ENCODE measurements at places on chromosomes 2 and 18. TPM values are rescaled to one million over a fixed set of nuclear protein-coding genes. Genes with fewer than 3 reads are reported as not detected.

RAMP1 gene
- total RNA-seq = 93.4 TPM

TMEM163 gene
- not detected for total RNA-seq

SMYD1 gene
- total RNA-seq = not detected

DNA sequence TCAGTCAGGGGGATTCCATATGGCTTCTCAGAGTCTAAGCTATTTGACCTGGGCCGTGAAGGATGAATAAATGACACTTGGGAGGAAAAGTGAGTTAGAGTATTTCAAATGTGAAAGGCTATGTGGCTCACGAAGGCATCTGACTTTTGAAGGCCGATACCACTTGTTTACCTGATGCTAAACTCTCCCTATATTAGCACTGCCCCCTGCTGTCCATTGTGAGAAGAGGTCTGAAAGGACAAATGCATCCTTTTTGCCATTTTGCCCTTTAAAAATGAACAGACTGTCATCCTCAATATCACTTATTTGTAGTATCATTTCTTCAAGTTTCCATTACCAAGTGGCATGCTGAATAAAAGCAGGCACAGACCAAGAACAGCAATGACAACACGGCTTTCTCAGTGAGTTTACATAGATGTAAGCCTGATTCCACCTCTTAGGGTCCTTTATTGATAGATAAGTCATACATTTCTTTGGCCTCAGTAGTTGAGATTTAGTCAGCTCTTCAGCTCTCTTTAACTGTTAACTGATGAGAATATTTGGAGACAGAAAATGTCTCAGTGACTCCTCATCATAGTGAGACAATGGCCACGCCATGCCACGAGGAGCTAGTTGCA, 40.1 kb downstream of the DOCK10 start:
- DNase-seq = no peak

DUSP2 gene
- total RNA-seq = 0.78 TPM

- no peak for DNase-seq
These were observed 178.2 kb downstream of the PLCL1 start for GRCh38 chr2:197982565-197982964.

DNA sequence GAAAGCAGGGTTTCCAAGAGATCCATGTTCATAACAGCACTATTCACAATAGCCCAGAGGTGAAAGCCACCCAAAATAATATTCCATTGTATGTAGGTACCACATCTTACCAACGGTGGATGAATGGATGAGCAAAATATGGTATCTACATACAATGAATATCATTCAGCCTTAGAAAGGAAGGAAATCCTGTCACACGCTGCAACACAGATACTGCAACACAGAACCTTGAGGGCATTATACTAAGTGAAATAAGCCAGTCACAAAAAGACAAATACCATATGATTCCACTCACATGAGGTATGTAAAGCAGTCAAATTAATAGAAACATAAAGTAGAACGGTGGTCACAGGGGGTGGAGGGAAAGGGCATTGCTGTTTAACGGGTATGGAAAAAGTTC, 155.7 kb downstream of the DTNB start:
- DNase-seq = no peak

DNA sequence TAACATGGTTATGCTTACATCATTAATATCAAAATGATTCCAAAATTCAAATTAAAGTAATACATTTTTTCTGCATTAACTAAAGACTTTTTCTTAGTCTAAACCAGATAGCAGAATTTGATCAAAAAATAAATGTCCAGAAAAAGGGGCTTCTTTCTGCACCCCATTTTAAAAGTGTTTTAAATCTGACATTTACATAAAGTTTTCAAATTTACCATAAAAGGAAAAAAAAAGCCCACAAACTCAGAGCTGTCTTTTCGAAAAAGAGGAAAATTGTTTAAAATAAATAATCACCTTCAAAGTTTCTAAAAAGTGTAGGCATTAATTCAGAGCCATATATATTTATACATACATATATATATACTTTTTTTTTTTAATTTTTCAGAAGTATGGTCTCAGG, 1.5 kb downstream of the FASTKD1 start:
- DNase-seq = no peak

ECEL1 gene
- total RNA-seq = 0.60 TPM

- no peak for DNase-seq
These were observed 7.7 kb downstream of the TPO start for GRCh38 chr2:1420746-1421480.

DNA sequence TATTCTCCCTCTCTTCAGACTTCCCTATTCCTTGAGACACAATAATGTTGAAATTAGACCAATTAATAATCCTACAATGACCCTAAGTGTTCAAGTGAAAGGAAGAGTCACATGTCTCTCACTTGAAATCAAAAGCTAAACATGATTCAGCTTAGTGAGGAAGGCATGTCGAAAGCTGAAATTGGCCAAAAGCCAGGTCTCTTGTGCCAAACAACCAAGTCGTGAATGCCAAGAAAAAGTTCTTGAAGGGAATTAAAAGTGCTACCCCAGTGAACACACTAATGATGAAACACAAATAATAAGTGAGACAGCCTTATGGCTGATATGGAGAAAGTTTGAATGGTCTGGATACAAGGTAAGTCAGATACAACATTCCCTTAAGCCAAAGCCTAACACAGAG, 115.4 kb downstream of the PXDN start:
- no peak for DNase-seq

ABCB6 gene
- total RNA-seq = 30.0 TPM

GRCh38 chr2:239173301-239173700, 227.5 kb downstream of the HDAC4 start:
- no peak for DNase-seq

DNA sequence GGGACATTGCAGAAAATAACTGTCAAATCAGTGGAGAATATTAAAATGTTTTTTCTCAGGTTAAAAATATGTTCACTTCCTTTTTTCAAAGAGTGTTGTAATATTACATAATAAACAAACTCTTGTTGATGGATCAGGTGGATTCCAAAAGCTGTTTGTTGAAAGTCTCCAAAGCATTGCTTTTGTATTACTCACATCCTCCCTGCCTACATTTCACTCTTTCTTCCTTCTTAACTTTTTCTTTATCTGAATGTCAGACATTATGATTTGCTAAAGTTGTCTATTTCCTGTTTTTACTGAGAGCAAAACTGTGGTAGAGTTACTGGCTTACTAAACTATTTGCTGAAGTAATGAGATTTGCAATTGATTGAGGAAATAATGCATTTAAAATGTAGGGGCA, 92.1 kb downstream of the CDH19 start:
- no peak for DNase-seq

GRCh38 chr2:84823788-84824187, 57.1 kb downstream of the TRABD2A start:
- peak; percentile 76 for DNase-seq

C1QL2 gene
- not detected for total RNA-seq

PIGN gene
- 35.7 TPM for total RNA-seq

DNA sequence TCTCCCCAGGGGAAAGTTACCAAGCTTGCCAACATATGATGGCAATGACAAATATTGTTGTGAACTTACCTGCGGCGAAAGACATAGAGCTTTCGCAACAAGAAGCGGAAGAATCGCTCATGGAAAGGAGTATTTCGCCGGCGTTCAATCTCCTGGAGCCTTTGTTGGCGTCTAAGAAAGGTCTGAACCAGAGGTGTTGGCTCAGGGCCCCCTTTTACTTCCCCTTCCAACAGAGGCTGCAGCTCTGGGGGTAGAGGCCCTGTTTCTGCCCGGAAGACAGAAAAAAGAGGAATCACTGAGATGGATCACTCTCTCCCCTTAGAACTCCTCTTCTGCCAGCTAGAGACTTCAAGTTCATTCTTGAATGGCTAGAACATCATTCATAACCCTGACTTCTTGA, 10.8 kb downstream of the GGCX start:
- no peak for DNase-seq

DNA sequence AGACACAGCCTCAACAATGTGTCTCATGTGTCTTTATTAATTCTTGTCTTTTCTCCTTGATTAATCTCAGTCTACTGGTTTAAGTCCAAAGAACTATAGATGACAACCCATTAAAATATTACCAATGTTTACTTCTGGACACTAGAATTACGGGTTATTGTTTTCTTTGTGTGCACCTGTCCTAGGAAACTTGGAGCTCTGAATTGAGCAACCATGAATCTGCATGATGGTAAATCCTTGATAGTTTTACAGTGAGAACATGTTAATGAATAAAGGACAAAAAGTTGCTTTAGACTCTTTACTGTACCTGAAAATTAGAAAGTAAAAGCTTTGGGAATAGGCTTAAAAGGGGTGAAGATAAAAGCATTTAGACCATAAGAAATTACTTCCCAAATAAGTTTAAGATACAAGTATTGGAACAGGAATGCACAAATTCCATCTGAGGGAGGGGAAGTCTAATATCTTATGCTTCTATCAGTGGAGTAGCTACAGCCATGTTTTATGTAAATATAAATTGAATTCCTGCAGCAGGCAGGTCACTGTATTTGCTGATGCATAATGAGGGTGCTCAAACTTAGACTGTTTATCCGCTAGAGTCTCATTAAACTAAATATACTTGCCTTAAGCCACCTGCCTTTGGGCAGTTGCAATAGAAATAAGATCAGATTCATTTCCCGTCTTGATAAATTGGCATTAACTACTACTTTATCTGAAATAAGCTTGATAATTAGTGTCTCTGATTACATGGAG, 603.7 kb upstream of the GCFC2 start:
- DNase-seq = no peak

DNA sequence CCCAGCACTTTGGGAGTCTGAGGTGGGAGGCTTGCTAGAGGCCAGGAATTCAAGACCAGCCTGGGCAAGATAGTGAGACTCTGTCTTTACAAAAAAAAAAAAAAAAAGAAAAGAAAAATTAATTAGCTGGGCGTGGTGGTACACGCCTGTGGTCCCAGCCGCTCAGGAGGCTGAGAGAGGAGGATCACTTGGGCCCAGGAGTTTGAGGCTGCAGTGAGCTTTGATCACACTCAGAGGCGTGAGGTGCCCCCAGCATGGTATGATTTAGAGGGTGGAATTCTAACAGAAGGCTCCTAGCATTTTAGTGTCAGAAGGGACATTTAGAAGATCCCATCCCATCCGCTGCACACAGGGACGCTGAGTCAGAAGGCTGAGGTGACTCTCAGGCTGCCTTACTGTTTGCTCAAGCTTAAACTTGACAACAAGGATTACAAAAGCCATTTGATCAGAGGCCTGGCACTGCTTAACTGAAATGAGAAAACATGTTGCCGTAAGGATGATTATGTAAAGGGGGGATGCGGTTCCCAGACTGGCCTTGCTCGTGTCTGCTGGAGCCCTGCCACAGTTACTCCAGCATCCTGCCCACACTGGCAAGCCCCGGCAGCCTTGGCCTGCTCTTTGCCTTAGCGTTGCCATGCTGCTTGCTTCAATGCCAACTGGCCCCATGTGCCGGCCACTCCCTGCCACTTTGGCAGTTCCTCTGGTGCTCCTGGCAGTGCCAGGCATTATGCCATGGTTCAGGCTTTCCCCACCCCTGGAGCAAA, 45.6 kb upstream of the SLC1A4 start:
- DNase-seq = no peak

DNA sequence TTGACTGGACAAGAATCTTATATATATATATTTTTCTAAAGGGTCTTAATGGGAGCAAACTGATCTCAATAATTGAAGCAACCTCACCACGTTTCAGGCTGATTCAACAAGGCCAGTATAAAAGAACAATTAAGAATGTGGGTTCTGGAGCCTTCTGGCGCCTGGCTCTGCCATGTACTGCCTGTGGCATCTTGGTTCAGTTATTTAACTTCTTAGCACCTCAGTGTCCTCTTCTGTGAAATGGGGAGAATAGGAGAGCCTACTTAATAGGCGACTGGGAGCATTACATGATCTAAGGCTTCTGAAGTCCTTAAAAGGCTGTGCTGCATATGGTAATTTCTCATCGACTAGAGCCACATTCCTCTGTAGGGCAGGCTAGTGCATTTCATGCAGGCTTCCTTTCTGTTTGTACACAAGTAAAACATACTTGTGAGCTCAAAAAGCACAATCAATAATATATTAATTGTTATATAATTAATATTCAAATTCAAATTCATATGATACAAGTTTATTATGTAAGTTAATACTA, 118.4 kb upstream of the LYPD1 start:
- DNase-seq = no peak

DNA sequence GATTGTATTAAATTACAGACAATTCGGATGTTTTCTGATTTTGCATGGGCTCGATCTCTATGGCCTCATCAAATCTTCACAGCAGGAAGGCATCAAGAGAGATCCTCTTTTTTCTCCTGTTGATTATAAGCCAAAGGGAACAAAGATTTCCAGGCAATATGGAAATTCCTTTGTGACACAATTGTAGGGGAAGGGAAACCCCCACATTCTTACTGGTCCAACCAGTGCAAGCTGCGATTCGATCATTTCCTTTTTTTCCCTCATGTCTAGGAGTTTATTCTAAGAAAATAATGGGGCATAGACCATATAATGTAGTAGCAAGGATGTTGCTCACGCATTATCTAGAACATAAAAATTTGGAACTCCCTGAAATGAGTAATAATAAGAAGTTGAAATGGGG, 87.7 kb downstream of the LYPD6 start:
- no peak for DNase-seq

DNA sequence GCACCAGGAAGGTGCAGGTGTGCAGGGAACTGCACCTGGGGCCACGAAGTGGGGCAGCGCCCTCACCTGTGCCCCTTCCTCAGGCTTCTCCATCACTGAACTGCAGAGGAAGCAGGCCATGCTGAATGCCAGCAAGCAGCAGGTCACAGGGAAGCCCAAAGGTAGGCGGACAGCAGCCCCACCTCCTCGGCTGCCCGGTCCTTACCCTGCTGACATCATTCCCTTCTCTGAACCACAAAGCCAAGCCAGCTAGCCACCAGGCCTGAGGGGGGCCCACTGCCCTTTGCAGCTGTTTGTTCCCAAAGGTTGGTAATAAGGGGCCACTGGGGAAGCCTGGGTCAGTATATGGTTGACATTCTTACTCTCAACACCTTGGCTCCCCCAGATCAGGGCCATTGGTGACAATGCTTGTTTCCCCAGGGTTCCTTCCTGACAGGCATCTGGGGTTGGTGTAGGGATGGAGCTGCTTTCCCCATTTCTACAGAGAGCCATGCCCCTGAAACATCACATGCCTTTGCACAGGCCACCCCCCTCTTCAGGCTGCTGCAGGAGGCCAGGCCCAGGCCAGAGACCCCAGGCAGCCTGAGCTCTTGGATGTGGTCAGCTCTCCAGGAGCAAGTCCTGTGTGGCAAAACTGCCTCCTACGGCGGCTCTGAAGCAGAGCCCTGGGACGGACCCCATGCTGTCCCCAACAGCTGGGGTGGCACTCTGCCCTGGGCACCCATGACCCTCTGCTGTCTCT, 47.8 kb downstream of the FAM168B start:
- DNase-seq = peak; percentile 69

DNA sequence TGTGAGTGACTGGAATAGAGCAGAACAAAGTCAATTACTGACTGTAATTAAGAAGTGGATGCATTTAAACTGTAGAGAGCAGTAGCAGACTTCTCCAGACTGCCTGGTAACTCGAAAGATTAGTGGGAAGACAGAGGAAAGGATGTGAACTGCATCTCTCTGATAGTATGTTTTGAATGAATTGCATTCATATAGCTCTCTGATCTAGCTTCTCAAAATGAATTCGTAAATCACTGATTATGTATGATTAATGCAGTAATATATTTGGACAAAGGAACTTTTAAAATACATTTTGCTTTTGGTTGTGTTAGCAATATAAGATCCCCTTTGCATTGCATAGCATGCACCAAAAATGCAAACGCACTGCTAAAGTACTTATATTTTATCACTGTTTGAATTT, 304.0 kb downstream of the ARHGAP15 start:
- DNase-seq = no peak

Measured in osteocyte (in vitro differentiated cells).